H7 (cell line): ENCODE measurements at places on chromosomes 16 and 17.

GRCh38 chr17:80529104-80529903 is 15.3 kb upstream of the RPTOR start:
- peak; percentile 42 for DNase-seq

DNA sequence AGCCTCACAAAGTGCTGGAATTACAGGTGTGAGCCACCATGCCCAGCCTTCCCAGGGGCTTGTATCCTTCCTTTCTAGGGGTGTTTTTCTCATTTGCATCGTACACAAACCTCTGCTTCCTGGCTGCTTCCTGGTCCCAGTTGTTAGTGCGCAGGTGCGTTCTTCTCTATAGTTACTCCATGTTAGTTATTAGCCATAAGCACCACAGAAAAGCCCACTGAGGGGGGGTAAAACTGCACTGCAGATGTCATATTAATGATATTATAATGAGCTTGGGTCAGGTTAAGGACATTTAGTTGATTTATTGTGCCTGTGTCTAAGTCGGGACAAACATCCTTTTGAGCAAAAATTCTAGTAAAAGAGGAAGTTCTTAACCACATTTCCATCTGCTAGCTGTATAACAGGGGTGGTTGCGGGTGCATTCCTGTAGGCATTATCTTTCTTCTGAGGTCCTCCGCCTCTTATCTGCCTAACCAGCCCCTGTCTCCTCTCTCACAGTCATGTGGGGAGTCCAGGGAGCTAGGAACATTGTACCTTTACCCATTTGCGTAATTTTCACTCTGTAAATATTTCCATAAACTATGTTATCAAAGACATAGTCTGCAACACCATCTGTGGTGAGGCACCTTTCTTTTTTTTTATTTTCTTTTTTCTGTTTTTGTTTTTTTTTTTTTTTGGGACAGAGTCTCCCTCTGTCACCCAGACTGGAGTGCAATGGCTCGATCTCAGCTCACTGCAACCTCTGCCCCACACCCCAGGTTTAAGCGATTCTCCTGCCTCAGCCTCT is 23.6 kb upstream of the ATF7IP2 start:
- no peak for DNase-seq

DNA sequence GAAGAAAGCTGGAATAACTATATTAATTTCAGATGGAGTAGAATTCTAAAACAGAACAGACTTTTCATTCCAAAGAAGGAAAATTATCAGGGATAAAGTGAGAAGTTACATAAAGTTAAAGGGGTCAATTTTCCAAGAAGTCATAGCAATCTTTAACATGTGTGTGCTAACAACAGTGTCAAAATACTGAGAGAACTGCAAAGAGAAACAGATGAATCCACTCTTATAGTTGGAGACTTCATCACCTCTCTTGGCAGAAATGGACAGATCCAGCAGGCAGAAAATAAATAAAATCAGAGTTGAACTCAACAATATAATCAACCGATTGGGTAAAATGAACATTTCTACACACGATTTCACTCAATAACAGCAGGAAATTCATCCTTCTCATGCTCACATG is 5.4 kb downstream of the ABCA9 start:
- DNase-seq = no peak

DNA sequence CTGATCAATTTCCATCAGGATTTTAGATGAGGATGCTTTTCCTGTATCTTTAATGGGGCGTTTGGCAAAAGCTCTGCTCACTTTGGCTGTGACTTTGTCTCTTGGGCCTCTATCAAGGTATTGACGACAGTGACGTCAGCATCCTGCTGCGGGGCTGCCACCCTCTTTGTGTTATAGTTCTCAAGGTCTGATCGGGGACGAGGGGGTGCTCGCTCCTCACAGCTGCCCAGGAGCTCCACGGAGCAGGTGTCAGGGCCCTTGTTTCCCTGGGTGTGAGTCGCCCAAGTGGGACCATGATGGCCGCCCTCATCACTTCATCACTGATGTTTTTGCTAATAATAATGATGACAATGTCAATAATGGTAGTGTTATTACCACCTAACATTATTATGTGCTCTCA is 65.4 kb downstream of the CMIP start:
- DNase-seq = no peak

DNA sequence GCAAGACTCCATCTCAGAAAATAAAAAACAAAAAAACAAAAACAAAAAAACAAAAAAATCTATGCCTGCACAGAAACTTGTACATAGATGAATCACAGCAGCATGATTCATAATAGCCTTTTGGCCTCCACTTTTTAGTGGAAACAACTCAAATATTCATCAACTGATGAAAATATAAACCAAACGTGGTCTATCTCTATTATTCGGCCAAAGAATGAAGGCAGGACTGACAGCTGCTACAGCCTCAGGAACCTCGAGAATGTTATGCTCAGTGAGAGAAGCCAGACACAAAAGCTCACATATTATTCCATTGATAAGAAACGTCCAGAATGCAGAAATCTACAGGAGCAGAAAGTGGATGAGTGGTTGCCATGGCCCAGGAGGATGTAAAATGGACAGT is 19.8 kb downstream of the PPL start:
- no peak for DNase-seq

DNA sequence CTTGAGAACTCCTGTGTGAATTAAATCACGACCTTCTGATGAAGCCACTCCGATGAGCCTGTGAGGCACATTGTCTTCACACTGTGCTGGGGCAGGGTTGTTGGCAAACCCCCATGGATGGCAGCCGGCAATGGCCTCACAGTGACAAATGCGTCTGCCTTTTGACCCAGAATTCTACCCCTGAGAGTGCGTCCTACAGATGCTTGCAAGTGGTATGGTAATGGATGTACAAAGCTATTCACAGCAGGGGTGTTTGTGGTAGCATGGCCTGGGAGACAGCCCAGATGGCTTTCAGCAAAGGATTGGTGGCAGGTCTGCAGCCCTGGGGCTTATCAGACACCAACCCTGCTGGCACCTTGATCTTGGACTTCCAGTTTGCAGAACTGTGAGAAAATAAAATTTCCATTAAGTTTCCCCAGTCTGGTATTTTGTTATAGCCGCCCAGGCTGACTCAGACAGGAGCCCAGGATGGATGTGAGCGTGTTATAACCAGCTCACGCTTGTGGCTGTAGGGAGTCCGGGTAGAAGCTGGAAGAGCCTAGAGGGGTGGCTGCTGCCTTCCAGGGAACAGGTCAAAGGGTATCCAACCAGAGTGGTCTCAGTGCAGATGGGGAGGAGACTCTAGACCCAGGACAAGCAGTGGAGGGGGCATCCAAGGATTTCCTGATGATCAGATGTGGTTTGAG is 10.1 kb downstream of the AFMID start:
- DNase-seq = peak; percentile 58

- DNase-seq = no peak
Measured at GRCh38 chr17:13594310-13594709, 7.4 kb downstream of the HS3ST3A1 start.

- DNase-seq = no peak
Measured at GRCh38 chr16:79972053-79972704, 371.6 kb upstream of the MAF start.

DNA sequence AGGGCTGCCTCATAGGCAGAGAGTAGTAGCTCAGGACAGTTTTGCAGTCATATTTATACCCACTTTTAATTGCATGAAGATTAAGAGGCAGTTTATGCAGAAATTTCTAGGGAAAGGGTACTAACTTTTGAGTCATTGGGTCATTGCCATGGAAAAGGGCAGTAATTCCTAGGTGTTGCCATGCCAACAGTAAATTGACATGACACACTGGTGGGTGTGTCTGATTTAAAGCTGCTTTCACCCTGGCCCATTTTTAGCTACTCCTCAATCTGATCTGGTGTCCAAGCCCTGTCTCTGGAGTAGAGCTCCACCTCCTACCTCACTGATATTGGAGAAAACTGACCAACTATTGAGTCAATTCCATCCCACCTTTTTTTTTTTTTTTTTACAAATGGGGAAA is 161.5 kb upstream of the ZKSCAN2 start:
- DNase-seq = no peak

DNA sequence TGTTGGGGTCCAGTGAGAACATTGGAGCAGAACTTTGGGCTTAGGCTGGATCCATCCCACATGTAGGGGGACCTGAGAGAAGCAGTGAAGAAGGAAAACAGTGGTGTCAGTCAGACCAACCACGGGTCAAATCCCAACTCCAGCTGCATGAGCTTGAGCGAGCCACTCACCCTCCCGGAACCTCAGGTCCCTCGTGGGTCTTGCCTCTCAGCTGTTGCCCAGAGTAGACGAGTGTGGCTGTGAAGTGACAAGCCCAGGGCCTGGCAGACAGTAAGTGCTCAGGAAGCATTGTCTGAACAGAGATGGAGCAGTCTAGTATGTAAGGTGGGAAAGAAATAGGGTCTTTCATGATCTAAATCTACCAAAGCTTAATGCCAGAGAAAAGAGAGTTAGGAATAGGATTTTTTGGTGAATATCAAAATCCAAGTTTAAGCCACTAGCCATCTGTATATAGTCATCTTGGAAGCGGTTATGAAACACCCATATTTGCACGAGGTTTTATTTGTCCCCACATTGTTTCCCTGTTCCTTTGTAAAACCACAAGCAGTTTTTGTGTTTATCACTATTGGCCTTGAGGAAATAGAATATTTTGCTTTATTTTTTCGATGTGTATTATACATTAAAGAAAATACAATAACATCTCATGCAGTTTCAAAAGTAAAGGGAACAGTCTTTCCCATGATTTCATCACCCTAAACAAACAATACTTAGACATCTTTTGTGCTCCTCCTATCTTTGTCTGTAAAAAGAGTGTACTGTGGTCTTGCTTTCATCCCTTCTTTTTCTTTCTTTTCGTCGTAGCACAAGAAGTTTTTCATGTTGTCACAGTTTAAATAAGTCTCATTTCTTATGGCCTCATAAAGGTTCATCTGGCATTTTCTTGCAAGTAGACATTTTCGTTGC is 112.0 kb downstream of the CLEC16A start:
- no peak for DNase-seq

DNA sequence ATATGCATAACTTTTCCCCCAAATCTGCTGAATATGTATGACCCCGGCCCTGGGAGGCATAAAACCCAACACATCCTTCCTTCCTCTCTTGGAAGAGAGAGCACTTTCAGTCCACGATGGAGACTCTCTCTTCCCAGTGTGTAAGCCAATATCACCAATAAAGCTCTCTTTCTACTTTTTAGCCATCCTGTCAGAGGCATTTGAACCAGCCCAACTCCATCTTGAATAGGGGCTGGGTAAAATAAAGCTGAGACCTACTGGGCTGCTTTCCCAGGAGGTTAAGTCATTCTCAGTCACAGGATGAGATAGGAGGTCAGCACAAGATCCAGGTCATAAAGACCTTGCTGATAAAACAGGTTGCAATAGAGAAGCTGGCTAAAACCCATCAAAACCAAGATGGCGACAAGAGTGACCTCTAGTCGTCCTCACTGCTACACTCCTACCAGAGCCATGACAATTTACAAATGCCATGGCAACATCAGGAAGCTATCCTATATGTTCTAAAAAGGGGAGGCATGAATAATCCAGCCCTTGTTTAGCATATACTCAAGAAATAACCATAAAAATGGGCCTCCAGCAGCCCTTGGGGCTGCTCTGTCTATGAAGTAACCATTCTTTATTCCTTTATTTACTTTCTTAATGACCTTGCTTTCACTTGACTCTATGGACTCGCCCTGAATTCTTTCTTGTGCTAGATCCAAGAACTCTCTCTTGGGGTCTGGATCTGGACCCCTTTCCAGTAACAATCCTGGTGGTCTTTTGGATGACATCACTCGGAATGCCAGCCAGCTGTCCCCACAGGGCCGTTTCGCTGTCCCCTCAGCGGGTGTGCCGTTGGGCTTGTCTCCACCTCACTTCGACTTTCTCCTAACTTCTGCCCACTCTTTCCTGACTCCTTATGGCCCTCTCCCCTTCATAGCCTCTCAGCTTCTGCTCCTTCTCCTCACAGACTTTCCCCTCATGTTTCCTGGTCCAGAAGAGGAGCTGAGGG is 53.4 kb upstream of the NKD1 start:
- no peak for DNase-seq

GRCh38 chr16:76265434-76266045 is 11.7 kb upstream of the CNTNAP4 start:
- DNase-seq = peak; percentile 63

DNA sequence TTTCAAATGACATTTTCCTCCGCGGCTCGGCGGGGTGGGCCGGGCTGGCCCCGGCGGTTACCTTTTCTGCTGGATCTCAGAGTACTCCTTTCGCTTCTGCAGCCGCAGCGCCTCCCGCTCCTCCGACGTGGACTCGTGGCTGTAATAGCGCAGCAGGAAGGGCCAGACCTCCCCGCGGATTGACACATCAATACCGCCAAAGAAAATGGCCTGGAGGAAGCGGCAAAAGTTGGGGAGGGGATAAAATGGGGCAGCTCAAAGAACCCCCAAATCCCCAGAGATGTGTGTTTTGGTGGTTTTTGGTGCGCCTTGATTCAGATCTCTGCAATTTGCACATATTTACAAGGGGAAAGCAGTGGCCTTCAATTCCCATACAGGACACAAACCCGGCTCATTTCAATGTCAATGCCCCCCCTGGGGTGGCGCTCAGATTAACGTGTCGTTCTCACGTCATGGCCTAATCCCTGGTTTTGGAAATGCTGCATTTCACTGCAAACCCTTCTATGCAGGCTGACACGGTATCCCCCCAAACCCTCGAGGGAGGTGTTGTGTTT is 85.9 kb downstream of the TBC1D16 start:
- DNase-seq = peak; percentile 91

GRCh38 chr17:74206332-74206818 is 2.9 kb downstream of the RPL38 start:
- no peak for DNase-seq

GRCh38 chr17:47762728-47763127 is 29.7 kb downstream of the TBX21 start:
- DNase-seq = no peak

DNA sequence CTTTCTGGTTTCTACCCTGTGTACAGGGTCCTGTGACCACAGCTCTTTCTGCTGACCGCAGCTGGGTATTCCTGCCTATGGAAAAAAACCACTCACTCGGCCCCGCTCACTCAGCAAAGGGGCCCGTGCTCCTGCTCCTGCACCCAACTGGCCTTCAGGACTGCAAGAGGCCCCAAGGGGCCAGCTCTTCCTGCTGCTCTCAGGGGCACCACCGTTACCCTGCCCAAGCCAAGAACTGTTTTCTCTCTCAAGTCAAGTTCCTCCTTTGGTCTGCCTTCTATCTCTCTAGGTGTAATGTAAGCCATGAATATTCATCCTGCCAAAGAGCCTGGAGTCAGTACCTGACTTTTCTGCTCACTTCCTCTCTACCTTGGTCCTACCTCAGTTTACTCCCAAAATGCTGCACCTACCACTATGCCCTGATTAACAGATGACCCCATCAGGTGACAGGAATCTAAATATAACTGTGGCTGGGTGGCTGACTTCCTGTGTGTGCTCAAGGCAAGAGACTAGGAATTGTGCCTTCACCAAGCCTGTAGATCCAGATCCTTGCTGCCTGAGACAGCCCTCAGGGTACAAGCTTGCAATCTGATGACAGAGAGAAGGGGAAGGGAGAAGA is 20.4 kb upstream of the SCIMP start:
- DNase-seq = peak; percentile 36

DNA sequence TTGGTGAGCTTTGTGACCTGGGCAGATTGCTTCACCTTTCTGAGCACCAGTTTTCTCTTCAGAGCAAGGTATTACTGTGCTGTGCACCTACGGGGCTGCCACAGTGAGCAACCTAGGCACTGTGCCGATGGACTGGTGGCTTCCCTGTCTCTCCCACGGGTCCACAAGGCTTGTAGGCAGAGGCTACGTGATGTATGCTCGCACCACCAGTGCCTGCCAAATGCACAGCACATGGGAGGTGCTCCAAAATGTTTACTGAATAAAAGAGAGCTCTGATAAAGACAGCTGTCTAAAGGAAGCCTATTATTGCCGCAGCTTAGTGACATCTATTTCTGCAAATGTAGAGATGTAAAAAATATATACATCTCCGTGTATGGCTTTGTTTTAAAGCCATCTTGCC is 139.2 kb downstream of the CDK5R1 start:
- DNase-seq = no peak
